ENCODE measurements at places on chromosomes 3 and 15. TPM values are rescaled to one million over a fixed set of nuclear protein-coding genes. Genes with fewer than 3 reads are reported as not detected.

DNA sequence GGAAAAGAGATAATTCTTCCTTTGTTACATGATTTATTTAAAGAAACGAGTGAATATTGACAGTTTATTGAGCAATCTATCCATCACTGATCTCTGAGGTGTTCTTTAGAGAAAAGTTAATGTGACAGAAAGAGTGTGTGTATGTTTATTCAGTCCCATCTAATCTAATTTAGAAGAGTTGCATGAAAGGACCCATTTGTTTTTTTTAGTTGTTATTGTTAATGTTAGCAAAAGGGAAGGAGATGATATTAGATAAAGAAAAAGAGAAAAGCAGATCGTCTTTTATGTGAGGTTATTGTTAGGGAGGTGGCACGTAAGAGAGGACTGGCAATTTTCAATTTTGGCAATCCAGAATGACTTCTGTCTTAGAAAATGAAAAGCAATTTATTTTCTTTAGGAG, 46.5 kb downstream of the NMD3 start:
- DNase-seq, result no peak

DNA sequence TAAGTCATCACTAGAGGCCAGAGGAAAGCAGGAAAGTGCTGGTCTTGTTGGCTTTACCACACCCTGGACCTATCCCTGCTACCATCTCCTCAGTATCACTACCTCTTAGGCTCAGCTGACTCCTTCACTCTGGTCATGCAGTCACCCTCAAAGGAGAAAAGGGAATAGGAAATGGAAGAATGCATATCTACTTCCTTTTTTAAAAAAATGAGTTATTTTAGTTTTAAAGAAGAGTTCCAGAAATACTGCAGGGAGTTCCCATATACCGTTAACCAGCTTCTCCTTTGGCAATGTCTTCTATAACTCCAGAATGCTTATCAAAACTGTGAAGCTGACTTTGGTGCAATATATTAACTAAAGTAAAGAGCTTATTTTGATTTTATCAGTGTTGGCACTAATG, 688.6 kb downstream of the DIPK2A start:
- no peak for DNase-seq

DNA sequence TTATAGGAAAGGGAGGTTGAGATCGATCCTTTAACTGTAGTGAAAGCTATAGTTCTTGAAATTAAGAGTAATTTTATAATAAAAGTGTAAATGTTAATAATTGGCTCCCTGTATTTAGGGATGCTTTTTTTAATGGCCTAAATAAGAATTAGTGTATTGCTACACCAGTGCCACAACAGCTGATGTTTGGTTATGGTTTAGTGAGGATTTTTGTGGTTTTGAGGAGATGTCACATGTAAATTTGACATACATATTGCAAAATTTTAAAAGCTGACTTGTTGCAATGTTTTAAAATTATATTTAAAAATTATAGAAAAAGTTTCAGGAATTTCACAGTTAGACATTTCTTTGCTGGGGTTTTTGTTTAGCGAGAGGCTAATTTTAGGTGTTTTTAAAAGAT, 3.9 kb downstream of the TSC22D2 start:
- DNase-seq, result no peak

DMXL2 gene
- 1.4 TPM for total RNA-seq

ZNF197 gene
- total RNA-seq, result 6.6 TPM

Measured in CD4-positive, CD25-positive, alpha-beta regulatory T cell (primary cell).